ENCODE measurements at places on chromosomes 2 and 18. TPM values are rescaled to one million over a fixed set of nuclear protein-coding genes. Genes with fewer than 3 reads are reported as not detected.

DNA sequence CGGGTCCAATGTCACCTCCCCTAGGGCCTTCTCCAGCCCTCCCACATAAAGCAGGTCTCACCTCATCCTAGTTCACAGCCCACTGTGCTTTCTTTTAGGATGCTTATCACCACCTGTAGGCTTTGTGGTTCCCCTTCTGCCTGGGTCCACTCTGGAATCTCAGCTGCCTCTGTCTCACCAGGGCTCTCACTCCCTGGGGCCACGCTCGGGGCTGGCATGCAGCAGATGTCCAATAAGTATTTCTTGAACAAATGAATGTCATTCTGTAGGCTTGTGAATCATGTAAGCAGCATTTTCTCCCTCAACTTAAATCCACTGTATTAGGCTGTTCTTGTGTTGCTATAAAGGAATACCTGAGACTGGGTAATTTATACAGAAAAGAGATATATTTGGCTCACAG, 4.3 kb upstream of the SH3BP4 start:
- DNase-seq: no peak

DNA sequence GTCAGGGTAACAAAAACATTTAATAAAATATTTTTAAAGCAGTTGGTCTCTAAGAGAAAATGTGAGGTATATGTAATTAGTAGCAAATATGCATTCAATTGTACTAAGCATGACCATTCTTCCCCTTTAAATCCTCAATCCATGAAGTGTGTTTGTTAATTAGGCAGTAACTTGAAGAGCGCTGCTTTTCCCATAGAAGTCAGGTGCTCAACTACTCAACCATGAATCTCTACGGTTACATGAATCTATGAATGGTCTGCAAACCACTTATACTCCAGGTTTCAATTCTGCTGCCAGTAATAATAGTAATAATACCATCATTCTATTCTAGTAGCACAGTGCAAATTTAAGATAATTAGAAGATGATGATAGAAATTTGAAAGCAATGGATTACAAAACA, 55.8 kb downstream of the SLC8A1 start:
- DNase-seq: no peak

DNA sequence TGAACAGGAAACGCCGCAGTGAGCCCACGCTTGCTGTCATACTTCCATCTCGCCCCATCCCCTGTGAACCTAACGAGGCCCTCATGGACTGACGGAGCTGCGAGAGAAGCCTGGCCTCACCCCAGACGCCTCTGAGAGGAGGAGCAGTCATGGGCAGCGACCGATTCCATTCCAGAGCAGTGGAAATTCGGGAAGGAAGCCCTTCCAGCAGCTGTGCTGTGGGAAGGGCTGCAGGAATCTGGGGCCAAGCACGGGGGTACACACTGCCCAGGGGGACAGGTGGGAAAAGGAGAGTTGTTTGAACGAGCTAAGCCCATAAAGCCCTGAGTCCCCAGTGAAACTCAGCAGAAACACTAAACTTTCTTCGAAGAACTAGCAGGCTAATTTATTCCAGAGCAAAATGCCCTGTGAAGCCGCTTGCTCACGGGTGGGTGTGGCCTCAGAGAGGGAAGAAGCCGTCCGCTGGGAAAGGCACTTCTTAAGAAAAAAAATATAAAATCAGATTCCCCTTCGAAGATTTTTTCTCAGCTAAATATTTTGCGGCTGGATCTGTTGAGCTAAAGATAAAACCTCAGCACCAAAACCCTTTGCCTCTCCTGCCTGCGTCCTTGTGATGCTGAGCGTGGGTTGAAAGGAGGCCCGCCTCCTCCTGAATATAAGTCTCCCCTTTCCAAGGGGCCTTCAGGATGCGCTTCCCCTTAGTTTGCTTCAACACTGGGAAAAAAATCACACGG, 38.2 kb downstream of the ANKMY1 start:
- DNase-seq: no peak

- DNase-seq: no peak
These were observed 26.2 kb downstream of the CREG2 start for GRCh38 chr2:101361121-101361520.

DNA sequence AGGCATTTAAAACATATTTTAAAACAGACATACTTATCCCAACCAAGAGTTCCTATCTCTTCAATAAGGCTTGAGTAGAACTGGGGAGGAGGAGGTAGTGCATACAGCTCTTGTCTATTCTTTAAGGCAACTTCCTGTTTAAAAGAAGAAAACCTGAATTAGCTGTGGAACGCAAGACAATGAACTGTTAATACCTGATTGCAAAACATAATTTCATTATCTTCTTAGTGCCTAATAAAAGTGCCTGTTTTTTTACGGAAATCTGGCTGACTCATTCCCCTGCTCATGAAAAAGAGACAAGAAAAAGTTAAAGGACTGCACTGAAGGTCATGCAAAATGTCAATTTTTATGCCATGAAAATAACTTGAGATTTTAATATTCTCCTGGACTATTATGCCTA, 19.2 kb downstream of the FANCL start:
- DNase-seq: no peak

DNA sequence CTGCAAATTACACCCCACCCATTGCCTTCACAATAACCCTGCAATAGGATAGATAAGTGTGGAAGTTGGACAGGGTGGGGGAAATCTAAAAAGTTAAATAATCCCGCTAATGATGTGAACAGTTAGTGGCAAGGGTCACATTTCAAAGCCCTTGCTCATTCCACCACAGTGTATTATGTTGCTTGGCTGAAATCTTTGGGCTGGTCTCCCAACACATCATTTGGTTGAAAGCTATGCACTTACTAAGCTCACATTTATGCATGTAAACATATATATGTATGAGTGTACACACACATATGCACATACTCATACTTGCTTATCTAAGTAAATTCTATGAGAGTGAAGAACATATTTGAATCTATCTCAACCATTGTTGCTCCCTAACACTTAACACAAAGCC, 197.8 kb downstream of the RDH14 start:
- DNase-seq: no peak

DNA sequence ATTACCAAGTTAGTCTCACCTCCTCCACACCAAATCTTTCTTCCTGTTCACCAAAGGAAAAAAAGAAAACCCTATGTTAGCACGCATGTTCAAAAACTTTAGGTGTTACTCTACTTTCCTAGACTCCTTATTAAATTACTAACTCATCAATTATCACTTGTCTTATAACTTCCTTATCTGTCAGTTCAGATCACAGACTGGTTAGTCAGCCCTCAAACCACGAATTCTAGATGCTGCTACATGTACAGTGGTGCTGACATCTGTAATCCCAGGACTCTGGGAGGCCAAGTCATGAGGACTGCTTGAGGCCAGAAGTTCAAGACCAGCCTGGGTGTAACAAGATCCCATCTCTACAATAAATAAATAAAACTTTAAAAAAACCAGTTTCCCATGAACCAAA, 3.5 kb downstream of the YWHAQ start:
- DNase-seq: peak; percentile 65

TDRD15 gene
- total RNA-seq: not detected
